ENCODE measurements at places on chromosomes 3 and 15. TPM values are rescaled to one million over a fixed set of nuclear protein-coding genes. Genes with fewer than 3 reads are reported as not detected.

The SLCO2A1 gene
- 0.43 TPM for total RNA-seq

The RPL32 gene
- 409 TPM for total RNA-seq

The SEMA6D gene
- 3.0 TPM for total RNA-seq

The KBTBD13 gene
- not detected for total RNA-seq

The SLC2A2 gene
- under 0.01 TPM for total RNA-seq

The CCDC54 gene
- not detected for total RNA-seq

The TMEM40 gene
- not detected for total RNA-seq

The ITIH1 gene
- not detected for total RNA-seq

The RUBCN gene
- 28.1 TPM for total RNA-seq

The CLSTN2 gene
- 7.3 TPM for total RNA-seq

The CLEC3B gene
- total RNA-seq: 0.43 TPM

The SETD2 gene
- 45.3 TPM for total RNA-seq

The EXD1 gene
- total RNA-seq: under 0.01 TPM

The USP4 gene
- total RNA-seq: 21.6 TPM

The TGM4 gene
- total RNA-seq: not detected

The SMCO1 gene
- under 0.01 TPM for total RNA-seq

The CCR8 gene
- not detected for total RNA-seq

The SLC6A20 gene
- total RNA-seq: not detected

Data from fibroblast of villous mesenchyme (primary cell).